ENCODE measurements at places on chromosomes 6 and 20.

GRCh38 chr6:128417698-128418097 is 102.7 kb downstream of the PTPRK start:
- DNase-seq = no peak

GRCh38 chr6:163179061-163179460 is 235.5 kb upstream of the QKI start:
- DNase-seq = no peak

DNA sequence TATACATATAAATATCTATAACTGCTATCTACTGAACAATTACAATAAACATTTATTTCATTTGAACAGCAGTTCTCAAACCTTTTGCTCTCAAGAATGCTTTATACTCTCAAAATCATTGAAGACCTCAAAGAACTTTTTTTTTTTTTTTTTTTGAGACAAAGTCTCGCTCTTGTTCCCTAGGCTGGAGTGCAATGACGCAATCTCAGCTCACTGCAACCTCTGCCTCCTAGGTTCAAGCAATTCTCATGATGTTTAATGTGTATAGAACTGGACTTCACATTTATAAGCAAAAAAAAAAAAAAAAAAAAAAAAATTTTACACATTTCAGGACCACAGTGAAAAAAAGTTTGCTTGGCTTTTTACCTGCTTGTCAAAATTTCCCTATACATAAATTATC is 11.7 kb downstream of the UBE2V1 start:
- DNase-seq = no peak

- no peak for DNase-seq
These were observed 142.7 kb upstream of the GGTLC1 start for GRCh38 chr20:24131281-24131680.

DNA sequence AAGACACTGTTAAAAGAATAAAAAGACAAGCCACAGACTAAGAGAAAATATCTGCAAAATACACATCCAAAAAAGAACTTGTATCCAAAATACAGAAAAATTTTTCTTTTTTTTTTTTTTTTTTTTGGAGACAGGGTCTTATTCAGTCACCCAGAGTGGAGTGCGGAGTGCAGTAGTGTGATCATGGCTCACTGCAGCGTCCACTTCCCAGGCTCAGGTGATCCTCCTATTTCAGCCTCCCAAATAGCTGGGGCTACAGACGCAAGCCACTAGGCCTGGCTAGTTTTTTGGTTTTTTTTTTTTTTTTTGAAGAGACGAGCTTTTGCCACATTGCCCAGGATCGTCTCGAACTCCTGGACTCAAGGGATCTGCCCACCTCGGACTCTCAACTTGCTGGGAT is 3.1 kb downstream of the ZUP1 start:
- no peak for DNase-seq

DNA sequence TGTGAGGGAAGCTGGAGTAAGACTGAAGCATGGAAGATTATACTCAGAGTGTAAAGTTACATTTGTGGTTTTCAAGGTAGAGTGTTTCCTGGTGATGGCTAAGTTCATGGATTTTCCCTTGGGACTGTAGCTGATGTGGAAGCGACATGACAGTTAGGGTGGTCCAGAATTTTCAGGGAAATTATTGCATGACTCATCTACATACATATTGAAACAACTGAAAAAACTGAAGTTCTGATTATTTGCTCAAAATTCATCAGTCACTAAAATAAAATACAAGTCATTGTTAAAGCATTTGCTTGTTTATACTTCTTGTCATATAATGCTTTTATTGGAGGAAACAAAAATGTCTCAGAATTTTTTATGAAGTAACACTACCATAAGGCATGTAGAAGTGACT is 700.0 kb downstream of the RFPL4B start:
- peak; percentile 72 for DNase-seq

DNA sequence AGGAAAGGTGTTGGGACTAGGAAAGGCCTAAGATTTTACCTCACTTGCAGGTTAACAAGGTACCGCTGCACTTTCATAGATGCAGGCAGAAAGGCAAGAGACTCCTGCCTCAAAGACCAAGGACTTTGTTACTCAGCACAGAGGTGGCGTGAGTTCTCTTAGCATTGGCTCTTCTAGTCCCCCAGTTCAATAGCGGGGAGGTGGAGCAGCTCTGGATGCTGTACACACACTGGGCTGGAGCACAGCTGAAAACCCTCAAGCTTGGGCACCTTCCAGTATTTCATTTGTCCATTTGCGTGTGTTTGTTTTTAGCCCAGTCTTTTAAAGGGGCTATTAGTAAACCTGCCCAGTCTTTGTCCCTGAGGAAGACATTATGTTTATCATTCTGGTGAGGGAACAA is 345.2 kb downstream of the FARS2 start:
- DNase-seq = no peak

DNA sequence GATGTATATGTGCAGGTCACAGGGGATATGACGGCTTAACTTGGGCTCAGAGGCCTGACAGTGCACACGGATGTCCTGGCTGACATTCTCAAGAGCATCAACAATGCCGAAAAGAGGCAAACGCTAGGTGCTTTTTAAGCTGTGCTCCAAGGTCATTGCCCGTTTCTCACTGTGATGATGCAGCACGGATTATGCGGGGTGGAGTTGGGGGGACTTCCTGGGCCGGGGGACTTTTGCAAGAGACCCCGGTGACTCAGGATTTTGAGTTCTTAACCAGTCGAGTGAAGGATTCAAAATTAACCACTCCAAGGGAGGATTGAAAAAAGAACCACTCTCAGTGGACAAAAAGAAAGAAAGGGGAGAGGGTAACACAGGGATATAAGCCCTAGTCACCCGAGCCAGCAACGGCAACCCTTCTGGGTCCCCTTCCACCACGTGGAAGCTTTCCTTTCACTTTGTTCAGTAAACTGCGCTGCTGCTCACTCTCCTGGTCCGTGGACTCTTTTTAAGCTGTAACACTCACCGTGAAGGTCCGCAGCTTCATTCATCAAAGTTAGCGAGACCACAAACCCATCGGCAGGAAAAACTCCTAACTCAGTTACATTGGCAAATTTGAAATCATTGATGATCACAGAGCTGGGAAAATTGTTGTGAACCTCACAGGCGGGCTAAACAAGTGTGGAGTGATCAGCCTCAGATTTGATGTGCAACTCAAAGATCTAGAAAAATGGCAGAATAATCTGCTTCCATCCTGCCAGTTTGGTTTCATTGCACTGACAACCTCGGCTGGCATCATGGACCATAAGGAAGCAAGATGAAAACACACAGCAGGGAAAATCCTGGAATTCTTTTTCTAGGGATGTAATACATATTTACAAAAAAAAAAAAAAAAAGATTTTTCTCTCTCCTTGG is 199.3 kb downstream of the ARID1B start:
- DNase-seq = no peak

- no peak for DNase-seq
These were observed 47.3 kb downstream of the ZFAND3 start for GRCh38 chr6:37866590-37867507.

DNA sequence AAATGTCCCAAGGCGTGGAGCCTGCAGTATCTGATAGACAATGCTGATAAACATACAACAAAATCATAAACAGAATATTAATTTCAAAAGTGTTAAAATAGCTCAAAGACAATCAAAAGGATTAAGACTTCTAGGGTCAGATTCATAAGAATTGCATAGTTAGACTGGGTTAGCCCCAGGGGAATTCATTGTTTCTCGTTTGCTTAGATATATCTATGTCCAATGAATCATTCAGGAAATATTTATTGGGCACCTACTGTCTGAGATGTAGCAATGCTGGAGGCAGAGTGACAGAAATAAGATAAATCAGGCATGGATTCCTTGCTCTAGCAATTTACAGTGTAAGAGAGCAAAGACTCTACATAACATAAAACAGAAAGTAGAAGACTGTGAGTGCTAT is 124.4 kb upstream of the PRL start:
- DNase-seq = no peak

- DNase-seq = no peak
These were observed 12.4 kb downstream of the GRM1 start for GRCh38 chr6:146041282-146041681.

- DNase-seq = no peak
These were observed 228.8 kb downstream of the EPM2A start for GRCh38 chr6:145506565-145506964.

DNA sequence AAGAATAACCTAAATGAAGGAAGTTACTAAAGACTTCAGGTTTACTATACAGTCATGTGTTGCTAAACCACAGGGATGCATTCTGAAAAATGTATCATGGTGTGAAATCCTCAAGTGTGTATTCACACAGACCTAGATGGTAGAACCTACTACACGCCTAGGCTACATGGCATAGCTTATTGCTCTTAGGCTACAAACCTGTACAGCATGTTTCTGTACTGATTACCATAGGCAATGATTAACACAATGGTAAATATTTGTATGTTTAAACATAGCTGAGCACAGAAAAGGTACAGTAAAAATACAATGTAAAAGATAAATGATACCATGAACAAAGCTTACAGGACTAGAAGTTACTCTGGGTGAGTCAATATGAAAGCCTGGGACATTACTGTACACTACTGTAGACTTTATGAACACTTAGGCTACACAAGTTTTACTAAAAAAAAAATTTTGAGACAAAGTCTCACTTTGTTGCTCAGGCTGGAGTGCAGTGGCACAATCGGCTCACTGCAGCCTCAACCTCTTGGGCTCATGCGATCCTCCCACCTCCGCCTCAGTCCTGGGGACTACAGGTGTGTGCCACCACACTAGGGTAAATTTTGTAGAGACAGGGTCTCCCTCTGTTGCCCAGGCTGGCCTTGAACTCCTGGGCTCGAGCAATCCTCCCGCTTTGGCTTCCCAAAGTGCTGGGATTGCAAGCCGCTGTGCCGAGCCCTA is 36.0 kb downstream of the ADNP start:
- no peak for DNase-seq

DNA sequence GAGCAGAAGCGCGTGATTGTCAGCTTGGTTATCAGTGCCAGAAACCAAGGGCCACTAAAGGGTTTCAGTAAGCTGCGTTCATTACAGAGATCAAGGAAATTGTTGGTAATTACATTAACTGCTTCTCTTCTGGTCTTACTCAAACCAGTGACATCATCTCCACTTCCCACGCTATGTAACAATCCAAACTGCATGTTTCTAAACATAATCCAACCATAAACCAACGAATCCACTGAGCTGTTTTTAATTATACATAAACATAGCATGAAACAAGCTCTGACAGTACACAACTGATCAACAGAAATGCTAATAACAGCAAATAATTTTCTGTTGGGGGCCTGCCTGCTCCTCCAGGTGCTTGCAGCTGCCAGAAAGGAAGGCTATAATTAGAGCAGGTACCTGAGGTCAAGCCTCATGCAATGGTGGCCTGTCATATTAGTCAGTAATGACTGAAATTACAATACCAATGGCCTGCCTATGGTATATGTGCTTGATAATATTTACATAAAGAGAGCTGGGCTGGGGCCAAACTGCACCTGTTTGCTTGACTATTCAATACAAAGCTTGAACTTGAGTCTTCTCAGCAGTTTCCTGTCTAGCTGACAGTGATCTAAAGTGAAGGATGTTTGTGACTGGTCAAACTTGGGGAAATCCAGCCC is 40.1 kb downstream of the ILRUN start:
- DNase-seq = no peak

- no peak for DNase-seq
These were observed 5.1 kb downstream of the PERP start for GRCh38 chr6:138101946-138102731.

DNA sequence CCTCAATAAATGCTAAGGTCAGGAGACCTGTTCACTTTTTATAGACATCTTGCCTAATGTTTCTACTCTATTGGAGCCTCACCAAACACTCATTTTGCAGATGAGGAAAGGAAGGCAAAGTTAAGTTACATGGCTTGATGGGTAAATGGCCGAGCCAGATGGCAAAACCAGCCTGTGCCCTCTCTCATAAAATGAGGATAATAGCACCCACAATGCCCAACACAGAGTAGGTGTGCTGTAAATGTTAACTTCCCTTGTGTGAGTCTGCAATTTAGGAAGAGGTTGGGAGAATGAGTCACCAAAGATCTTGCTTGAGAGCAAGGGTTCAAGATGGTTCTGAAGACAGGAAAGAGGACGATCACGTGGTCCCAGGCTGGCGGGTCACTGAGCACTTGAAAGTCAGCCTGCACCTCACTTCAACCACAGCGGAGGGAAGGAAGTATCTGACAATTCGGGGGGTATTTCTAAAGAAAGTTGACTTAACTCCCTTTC is 3.3 kb downstream of the KCNK5 start:
- no peak for DNase-seq

- DNase-seq = no peak
These were observed 241.8 kb upstream of the FOXQ1 start for GRCh38 chr6:1070085-1070521.

- DNase-seq = no peak
These were observed at the start of gene TAAR6 for GRCh38 chr6:132570221-132570777. Gene TAAR6, plus strand, starts transcription at chr6:132570322. Its CDS starts 0 bp downstream, at chr6:132570322.

- no peak for DNase-seq
These were observed 37.1 kb upstream of the B4GALT5 start for GRCh38 chr20:49750611-49751396.

GRCh38 chr20:35318502-35319157 is 26.4 kb upstream of the FAM83C start:
- DNase-seq = no peak

GRCh38 chr6:1125297-1125696 is 186.6 kb upstream of the FOXQ1 start:
- no peak for DNase-seq

DNA sequence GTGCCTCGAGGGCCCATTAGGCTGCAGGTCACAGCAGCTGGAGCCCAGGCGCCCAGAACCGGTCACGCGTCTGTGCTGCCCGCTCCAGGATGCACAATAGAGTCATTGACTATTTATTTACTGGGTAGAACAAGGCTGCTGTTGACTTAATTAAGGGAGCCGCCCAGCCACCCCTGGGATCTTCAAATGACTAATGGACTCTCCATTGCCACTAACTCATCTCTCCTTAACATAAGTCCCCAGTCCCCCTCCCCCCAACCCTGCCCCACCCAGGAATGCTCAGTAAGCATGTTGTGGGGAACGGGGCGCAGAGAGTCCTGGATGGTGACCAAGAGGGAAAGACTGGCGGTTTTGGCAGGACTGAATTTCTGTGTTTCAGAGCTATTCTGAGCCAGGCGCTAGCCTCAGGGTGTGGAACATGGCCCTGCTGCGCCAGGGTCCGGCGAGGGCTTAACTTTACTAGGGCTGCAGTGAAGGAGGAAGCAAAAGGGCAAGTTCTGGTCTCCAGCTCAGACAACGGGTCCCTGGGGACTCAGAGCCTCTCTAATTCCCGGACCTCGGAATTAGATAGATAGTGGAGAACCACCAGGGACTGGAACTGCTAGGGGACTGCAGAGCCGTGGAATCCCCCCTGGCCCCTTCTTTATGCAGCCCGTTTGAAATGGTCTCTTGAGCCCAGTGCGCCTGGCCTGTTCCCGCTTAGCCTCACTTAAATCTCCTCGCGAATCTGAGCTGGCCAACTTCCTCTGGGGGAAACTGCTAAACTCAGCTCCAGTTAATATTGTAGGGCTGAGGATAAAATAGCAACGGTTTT is 1.5 kb upstream of the GRIK2 start:
- no peak for DNase-seq

- DNase-seq = no peak
These were observed 326.7 kb upstream of the FLRT3 start for GRCh38 chr20:14664101-14664500.

DNA sequence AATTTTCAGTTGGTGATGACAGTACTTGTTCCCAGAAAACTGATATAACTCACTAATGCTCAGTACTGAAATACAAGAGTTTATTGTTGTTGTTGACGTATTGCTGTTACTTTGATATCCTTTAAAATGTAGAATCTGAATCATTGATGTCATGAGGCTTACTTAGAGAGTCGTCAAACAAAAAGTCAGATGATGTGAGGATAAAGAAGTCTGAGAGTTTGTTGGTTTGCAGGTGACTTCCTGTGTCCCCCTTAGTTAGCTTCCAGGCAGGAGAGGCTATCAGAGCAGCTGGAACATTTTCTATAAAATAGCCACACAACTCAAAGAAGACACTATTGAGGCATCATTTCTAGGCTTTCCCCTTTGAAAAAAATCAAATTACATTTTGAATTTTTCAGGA is 97.9 kb downstream of the ADGRG6 start:
- no peak for DNase-seq

All from BJ (cell line).